ENCODE measurements at places on chromosomes 6 and 20. TPM values are rescaled to one million over a fixed set of nuclear protein-coding genes. Genes with fewer than 3 reads are reported as not detected.

UTRN gene
- 774 TPM for total RNA-seq

CD40 gene
- total RNA-seq, result 11.9 TPM

ZSCAN31 gene
- 11.6 TPM for total RNA-seq

RXRB gene
- total RNA-seq, result 25.5 TPM

SLC12A5 gene
- total RNA-seq, result 1.6 TPM

CHMP4B gene
- total RNA-seq, result 51.3 TPM

TRIM40 gene
- not detected for total RNA-seq

Data from vein endothelial cell (primary cell).